ENCODE measurements at places on chromosomes 6 and 20.

GRCh38 chr6:7051780-7052442 is 55.9 kb upstream of the RREB1 start:
- peak; percentile 73 for DNase-seq

- DNase-seq = no peak
Measured at GRCh38 chr20:20014659-20015058, 2.5 kb upstream of the NAA20 start.

DNA sequence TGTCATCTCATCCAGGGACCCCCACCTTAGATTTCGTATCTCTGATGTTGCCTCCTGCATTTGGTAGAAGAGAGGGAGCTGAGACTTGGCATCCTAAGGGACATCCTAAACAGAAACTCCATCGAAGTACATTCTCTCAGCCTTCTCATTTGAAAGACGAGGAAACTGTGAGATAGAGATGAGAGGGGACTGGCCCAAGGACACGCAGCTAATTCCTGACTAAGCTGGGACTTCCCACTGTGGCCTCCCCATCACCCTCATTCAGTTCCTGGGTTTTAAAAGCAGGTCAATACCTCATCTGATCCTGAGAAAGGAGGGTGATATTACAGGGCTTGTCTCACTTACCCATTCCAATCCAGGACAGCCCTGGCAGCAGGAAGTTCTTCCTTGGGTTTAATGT is 855 bp upstream of the WFDC5 start:
- no peak for DNase-seq

DNA sequence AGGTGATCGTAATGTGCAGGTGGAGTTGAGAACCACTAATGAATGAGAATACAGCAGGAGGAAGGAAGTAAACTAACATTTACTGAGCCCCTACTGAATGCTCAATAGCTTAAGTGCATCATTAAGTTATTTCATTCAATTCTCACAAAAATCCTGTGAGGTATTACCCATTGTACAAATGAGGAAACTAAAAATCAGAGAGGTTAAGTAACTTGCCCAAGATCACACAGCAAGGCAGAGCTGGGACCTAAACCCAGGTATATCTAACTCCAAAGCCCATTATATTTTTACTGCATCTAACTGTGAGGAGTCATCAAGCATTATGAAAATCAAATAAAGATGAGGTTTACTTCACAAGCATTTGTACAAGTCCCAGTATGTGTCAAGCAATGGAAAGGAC is 35.3 kb downstream of the CPNE5 start:
- DNase-seq = no peak

DNA sequence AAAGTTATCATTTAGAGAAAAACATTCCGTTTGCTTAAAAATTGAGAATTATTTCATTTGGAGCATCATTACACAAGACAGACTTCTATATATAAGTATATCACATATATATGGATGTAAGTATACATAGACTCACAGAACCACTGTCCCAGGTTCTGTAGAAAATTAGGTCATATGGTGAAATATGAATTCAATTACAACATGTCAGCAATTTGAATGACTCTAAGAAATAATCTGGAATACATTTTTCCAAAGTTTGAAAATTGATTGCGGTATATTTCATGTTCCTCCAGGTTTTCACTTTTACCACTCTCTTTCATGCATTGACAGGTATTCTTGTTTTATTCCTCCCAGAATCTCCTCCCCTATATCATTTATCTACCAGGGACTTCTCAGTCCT is 892.3 kb downstream of the PHF3 start:
- no peak for DNase-seq

DNA sequence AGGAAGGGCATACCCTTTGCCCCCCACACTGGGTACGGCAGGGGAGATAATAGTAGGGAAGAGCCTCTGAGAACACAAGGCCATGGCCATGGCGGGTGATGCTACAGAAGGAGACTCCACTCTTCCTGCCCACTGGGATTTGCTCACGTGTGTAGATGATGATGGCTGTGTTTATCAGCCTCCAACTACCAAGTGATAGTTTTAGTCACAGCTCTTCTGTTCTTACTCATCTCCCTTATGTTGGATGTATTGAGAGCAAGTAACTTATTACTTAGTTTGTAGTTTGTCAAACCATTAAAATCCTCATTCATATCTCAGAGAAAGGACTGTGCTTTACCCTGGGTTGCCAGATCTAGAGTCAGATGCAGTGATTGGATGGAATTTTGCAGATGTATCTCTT is 66.0 kb downstream of the CDH26 start:
- no peak for DNase-seq

GRCh38 chr6:52074155-52074554 is 13.3 kb downstream of the PKHD1 start:
- DNase-seq = no peak

GRCh38 chr20:61443443-61444126 is 191.5 kb downstream of the CDH4 start:
- no peak for DNase-seq

DNA sequence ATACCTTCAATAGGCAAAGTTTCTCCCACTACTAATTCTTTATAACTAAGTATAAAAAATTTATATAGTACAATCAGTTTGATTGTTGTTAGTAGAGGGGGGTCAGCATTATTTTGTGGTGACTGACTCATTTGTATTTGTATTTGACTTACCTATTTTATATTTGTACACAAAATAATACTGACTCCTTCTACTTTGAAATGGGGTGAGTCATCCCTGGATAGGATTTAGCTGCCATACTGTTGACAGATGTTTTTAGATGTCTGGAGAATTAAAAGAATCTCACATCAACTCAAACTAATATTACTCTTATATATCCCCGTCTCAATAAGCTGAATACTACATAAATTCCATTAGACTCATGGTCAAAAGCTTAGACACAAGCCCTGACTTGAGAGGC is 114.9 kb downstream of the FRK start:
- DNase-seq = no peak

DNA sequence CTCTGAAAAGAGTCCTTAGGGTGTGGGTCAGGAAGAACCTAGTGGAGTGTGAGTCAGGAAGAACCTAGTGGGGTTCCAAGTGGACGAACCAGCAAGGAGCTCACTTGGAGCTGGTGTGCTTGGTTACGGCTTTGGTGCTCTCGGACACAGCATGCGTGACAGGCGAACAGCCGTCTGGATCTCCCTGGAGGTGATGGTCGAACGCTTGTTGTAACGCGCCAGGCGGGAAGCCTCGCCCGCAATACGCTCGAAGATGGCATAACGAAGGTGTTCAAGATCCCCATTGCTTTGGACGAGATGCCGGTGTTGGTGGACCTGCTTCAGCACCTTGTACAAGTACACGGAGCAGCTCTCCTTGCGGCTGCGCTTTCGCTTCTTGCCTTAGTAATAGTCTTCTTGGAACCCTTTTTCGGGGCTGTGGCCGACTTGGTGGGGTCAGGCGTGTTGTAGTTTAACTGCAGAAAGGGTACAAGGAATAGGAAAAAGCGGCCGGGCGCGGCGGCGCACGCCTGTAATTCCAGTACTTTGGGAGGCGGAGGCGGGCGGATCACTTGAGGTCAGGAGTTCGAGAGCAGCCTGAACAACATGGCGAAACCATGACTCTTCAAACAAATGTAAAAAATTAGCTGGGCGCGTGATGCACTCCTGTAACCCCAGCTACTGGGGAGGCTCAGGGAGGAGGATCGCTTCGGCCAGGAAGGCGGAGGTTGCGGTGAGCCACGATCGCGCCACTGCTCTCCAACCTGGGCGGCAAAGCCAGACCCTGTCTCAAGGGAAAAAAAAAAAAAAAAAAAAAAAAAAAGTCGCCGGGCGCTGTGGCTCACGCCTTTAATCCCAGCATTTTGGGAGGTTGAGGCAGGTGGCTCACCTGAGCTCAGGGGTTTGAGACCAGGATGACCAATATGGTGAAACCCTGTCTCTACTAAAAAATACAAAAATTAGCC is 48.0 kb downstream of the OR2B2 start:
- no peak for DNase-seq

DNA sequence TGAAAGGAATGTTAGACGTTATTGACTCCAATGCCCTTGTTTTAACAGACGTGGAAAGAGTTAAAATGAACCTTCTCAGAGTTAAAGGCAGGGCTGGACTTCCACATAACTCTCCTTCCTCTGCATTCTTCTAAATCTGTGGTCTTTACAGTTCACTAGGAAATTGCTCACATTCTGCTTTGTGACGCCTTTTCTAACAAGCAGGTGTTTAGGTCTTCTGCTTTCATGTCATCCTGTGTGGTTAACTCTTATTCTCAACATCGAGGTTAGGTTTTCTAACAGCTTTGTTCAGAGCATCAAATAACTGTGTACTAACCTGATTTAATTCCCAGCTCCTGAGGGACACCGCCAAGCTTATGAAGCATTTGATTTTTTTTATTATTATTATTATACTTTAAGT is 81.3 kb upstream of the NT5E start:
- DNase-seq = no peak

DNA sequence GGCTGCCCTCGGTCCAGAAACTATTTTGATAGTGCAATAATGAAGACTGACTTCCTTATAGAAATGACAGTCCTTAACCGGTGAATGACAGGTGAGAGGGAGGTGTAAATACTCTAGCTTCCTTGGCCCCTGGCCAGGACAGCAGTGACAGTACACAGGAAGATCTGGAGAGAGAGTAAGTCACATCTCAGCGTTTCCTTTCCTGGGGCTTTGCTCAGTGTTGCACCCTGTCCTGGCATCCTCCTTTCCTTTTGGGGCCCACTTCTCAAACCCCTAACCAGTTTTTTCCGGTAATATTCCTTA is 336.9 kb downstream of the CD83 start:
- no peak for DNase-seq

DNA sequence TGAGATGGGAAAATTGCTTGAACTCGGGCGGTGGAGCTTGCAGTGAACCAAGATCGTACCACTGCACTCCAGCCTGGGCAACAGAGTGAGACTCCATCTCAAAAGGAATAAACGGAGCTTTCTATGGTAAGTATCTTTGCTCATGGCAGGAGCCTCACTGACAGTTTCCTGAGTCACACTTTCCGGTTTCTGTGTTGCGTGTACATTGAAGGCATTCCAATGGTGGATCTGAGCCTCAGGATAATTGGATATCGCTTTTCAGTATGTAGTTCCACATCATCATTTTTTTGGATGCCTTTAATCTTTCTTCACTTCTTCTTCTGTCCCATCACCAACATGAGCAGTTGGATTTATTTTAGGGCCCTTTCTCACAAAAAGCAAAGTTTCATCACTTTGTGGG is 28.6 kb upstream of the GTSF1L start:
- no peak for DNase-seq

GRCh38 chr6:41201764-41202173 is 820 bp upstream of the TREML2 start:
- DNase-seq = no peak

- DNase-seq = no peak
Measured at GRCh38 chr20:38084425-38084951, 50.9 kb downstream of the RPRD1B start.

- DNase-seq = no peak
Measured at GRCh38 chr6:168196881-168197635, 118.0 kb upstream of the FRMD1 start.

DNA sequence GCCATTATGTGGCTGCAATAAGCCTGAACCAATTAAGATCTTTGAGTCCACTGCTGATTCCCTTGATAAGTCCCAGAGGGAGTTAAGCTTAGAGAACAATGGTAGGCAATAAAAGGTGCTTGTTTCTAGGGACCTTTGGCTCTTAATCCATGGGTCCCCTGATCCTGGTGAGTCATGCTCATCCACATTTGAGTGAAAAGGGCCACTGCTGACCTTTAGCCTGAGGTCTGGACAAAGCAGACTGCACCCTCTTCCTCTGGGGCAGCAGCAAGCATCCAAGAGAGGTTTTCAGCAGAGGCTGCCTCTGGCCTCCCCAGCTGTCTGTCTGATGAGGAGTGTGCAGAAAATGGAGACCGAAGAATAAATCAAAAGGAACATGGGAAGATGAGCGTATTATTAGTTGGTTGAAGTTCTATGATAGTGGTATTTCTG is 16.1 kb upstream of the SCGN start:
- DNase-seq = no peak

GRCh38 chr20:13739731-13740649 is 44.7 kb downstream of the ESF1 start:
- DNase-seq = no peak

- DNase-seq = no peak
Measured at GRCh38 chr6:27839626-27840475, 72.3 kb downstream of the OR2B2 start.

DNA sequence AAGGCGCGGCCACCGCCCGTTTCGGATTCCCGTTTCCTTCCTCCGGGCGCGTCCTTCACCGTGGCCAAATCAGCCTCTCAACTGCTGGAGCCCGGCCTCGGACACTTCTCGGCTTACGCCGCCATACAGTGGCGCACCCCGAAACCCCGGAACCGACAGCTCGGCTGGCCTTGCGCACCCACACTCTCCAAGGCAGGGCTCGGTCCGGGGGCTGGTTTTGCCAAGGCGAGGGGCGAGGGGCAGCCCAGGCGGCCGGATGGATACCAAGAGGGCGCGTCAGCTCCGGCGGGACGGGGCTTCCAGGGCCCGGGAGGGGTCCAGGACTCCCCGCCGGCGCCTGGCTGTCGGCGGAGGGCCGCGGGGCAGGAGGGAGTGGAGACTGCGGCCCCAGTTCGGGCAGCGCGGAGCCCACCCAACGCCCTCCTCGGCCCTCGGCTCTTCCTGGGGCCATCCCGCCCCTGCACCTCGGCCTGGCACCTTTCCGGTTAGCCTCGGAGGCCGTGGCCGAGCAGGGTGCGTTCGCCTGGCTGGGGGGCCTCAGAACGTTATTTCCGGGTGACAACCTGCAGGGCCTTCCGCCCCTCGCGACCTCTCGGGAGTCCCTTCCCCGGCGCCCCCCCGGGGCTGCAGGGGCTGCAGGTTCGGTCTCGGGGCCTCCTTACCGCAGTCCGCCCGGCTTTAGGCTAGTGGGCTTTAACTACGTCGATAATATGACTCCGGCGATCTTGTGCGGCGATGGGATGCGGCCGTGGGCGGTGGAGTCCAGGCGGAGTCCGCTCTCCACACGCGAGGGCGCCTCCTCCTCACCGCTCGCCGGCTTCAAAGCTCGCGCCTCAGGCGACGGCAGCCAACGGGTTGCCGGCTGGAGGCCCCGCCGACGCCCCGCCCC is 697 bp upstream of the CEP43 start:
- DNase-seq = peak; percentile 38
